ENCODE measurements at places on chromosomes 3 and 15.

- no peak for DNase-seq
These were observed 19.9 kb upstream of the PDE8A start for GRCh38 chr15:84961707-84962106.

GRCh38 chr3:45554006-45554666 lies 40.4 kb upstream of the LIMD1 start:
- no peak for DNase-seq

DNA sequence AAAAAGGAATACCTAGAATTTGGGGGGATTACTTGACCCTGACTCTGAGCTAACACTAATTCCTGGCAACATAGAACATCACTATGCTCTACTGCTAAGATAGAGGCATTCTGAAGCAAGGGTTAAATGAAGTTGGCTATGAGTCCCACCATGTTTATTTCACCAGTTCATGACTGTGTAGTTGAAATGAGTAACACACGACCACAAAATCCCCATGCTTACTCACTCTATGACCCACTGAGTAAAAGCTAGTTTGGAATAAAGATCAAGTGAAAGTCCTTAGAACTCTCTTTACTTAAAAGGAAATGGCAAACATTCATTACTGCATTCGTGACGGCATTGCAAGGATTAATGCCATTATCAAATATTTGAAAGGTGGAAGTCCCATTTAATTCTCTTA lies 47.4 kb downstream of the MRPL46 start:
- DNase-seq: no peak

GRCh38 chr15:62856466-62857246 lies 185.9 kb upstream of the TPM1 start:
- no peak for DNase-seq

- DNase-seq: no peak
These were observed 31.9 kb downstream of the RAB8B start for GRCh38 chr15:63221346-63221745.

All from caudate nucleus (tissue), 63 donors.